Fibroblast of skin of left biceps (primary cell): ENCODE measurements at places on chromosomes 7 and 10.

GRCh38 chr7:127974446-127975035 lies 56.7 kb downstream of the LRRC4 start:
- no peak for DNase-seq

DNA sequence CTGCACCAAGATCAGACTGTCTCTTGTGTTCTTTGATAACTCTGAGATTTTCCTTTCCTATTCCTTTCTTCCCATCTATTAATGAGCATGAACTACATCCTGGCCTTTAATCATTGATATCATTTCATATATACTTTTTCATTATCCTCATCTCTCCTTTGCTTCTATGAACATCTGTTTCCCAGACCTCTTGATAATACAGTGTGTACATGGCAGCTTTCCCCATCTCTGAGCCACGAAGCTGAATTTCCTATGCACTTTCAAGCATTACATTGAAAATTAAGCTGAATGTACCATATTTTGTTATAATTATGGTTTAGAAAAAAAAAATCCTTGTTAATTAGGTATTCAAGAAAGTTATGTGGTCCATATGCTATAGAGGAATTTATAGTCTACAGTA lies 60.9 kb upstream of the CREB5 start:
- DNase-seq, result no peak

DNA sequence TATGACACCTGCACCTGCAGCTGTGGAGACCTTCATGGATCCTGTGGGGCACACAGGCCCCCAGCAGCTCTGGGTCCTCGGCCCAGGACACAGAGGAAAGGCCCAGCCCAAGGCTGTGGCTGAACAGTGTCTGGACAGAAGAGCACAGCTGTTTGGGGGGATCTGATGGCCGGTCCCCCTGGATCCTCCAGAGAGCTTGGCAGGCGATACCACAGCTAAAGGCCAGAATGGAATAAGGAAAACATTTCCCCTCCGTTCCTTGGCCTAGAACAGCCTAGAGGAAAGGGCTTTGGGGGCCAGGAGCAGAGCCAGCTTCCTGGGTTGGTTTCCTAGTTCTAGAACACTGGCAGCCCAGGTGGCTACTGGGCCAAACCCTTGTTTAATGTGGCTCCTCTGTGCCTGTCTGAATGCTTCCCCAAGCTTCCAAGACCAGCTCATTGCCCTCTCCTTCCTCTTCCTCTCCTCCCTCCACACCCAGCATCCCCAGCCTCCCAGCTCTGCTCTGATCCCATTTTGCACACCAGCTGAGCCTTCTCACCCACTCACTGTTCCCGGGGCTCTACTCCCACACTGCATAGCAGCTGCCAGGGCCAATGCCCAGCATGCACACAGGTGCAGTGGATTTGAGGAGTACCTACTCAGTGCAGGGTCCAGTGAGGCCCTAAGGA lies 46.9 kb downstream of the GPAM start:
- no peak for DNase-seq

GRCh38 chr7:154424350-154424749 lies 372.2 kb downstream of the DPP6 start:
- DNase-seq, result no peak

GRCh38 chr10:121947343-121948330 lies 19.8 kb upstream of the ATE1 start:
- no peak for DNase-seq

DNA sequence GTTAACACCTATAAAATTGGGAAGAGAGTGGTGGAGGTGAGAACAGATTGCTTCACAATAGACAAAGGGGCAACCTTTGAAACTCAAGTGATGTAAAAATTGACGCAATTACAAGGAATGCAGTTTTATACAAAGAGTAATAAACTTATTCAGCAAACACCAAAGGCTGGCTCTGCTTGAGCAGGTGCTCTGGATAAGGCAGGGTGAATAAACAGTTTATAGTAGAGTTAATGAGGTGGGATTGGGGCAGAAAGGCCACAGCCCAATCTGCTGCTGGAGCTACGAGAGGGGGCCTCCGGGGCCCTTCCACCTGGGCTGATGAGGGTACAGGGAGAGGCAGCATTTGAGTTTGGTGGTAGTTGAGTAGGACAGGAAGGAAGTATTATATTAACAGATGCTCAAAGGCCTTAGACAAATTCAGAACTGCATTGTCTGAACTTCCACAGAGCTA lies 6.0 kb downstream of the MUC12 start:
- DNase-seq, result no peak

GRCh38 chr10:79327090-79327457 lies 20.2 kb upstream of the PPIF start:
- DNase-seq, result no peak

DNA sequence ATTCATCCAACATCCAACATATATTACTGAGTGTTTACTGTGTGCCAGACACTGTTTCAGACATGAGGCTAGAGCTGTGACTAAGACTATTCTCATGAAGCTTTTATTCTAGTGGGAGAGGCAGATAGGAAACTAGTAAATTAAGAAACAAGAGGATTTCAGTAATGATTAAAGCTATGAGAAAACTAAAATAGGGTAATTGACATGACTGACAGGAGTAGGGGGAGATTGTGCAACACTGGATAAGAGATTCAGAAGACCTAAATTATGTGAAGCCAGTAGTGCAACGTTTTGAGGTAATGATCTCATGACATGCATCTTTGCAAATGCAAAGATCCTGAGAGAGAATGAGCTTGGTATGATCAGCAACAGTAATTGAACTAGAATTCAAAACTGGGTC lies 48.6 kb upstream of the MKLN1 start:
- DNase-seq, result no peak

DNA sequence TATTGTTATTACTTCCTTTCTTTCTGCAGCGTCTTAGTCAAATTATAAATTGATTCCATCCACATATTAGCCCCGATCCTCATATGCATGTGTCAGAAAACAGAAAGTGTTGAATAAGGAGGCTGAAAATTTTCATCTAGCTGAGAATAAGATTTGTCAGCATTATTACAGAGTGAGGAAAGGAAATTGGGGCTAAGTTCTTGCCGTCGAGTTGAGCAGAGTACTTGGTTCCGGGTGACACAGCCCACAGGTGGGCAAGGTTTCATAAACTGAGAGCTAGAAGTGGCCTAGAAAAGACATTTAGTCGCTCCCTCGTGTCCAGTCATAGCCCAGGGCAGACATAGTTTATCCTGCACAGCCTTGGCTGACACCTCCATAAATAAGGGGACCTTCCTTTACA lies 461.7 kb upstream of the GALNT17 start:
- no peak for DNase-seq

DNA sequence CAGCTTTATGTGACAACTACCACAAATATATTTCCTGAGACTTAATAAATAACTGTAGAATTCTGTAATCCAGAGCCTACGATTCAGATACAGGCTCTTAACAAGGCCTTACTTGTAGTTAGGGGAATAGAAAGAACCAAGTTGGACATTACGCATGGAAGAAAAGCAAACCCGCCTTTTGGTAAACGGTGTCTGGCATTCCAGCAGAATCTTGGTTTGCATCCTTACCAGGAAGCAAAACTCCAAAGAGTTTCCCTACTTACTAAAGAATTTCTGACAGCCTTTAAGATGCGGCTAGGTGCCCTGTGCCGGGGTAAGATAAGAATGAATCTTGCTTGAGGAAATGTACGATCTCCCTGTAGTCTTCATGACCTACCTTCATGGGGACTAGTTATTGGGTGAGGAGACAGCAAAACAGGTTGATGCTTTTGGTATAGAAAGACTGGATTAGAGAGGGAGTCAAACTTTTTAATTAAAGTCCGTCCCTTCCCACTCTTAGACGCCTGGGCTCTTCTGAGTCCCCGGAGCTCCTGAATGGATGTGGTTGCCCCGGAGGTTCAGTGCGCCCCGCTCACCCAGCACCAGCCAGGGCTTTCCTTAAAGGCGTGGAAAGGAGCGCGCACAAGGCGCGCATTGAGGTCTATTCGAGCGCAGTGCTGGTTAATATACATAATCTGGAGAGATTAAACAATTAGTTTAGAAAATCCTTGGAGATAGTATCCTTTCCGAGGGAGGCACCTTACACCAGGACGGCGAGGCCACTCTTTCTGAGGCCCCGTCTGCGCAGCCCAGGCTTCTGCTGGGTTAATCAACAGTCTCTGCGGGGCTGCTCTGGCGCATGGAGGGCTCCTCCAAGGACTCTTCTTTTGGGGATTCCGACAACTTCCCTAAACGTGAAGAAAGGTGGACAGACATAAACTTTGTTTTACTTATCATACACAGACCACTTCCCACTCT lies 11.5 kb downstream of the PTF1A start:
- no peak for DNase-seq

GRCh38 chr10:89543841-89544240 lies 8.4 kb upstream of the SLC16A12 start:
- DNase-seq, result no peak

GRCh38 chr7:142508251-142508650 lies 241.0 kb upstream of the PRSS1 start:
- DNase-seq, result no peak

- no peak for DNase-seq
Observed at GRCh38 chr10:7533657-7534479, 123.0 kb upstream of the SFMBT2 start.

- peak; percentile 94 for DNase-seq
Observed at GRCh38 chr7:23470330-23471105, at the start of gene IGF2BP3. IGF2BP3 (minus strand) TSS chr7:23470491; CDS start chr7:23470110, 381 bp downstream.

GRCh38 chr7:113026941-113027340 lies 59.7 kb downstream of the GPR85 start:
- DNase-seq, result no peak

GRCh38 chr10:70201105-70201504 lies 30.8 kb upstream of the SAR1A start:
- no peak for DNase-seq

DNA sequence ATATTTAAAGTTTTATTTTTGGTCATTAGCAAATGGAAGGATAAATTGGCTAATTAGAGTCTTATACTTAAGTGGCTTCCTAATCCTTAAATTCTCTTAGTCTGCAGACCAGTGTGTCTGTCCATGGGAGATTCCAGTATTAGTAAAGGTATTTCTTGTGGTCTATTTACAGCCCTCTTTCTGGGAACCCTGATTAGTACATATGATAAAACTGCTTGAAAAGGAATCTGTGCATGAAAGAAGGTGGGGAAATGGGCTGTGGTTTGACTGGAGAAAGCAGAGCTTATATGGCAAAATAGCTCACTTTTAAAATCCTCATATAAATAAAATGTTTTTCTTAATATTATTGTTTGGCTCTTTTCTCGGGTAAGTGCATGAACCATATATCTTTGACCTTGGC lies 124.5 kb upstream of the RHOBTB1 start:
- no peak for DNase-seq

GRCh38 chr10:26725837-26726727 lies 28.6 kb downstream of the PDSS1 start:
- DNase-seq, result peak; percentile 43

GRCh38 chr7:13742126-13742525 lies 247.3 kb downstream of the ETV1 start:
- DNase-seq, result peak; percentile 17

DNA sequence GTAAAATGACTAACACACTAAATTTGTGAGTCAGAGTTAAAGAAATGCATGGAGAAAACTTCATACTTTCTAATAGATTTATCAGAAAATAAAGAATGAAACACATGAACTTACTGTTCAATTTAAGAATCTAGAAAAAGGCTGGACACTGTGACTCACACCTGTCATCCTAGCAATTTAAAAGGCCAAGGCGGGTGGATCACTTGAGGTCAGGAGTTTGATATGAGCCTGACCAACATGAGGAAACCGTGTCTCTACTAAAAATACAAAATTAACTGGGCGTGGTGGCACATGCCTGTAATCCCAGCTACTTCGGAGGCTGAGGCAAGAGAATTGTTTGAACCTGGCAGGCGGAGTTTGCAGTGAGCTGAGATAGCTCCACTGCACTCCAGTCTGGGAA lies 1106.2 kb upstream of the LRRN3 start:
- no peak for DNase-seq

DNA sequence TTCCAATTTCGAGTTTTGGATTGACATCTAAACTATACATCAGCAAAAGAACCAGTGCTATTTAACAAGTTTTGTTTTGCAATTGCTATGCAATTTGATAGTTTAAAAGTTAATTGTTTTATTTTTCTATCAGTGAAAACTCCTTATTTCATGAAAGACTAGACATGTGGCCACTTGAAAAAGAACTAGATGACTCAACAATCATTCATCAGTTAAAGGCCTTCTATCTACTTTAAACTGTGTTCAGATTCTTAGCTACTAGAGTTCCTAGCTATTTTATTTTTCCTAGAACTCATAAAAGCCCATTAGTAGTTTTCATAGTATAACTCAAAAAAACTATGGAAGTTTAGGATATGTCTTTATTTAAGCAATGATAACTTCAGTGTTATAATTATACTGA lies 104.6 kb upstream of the LSM8 start:
- no peak for DNase-seq

DNA sequence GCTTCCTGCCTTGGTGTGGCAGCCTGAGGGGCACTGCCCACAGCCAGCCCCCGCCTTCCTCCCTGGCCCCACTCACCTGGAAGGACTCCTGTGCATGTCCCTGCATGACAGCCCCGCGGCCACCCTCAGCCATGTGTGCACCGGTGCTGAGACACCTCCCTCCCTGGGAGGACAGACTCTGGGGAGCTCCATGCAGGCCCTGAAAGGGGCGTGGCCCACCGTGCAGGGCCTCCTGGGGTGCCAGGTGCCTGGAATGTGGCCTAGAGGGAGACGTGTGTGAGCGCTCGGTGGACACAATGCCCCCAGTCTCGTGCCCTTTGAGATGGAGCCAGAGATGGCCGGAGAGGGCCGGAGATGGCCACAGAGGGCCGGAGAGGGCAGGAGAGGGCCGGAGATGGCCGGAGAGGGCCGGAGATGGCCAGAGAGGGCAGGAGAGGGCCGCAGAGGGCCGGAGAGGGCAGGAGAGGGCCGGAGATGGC lies 59.1 kb upstream of the PPP2R2D start:
- no peak for DNase-seq

- DNase-seq, result no peak
Observed at GRCh38 chr10:96890172-96890513, 58.0 kb downstream of the LCOR start.

GRCh38 chr10:58107506-58107905 lies 160.2 kb downstream of the IPMK start:
- peak; percentile 77 for DNase-seq

GRCh38 chr10:11465406-11465805 lies 146.0 kb downstream of the USP6NL start:
- no peak for DNase-seq

GRCh38 chr10:1465418-1465911 lies 271.9 kb downstream of the ADARB2 start:
- DNase-seq, result no peak

- DNase-seq, result no peak
Observed at GRCh38 chr10:73875139-73875475, 752 bp upstream of the CAMK2G start.

DNA sequence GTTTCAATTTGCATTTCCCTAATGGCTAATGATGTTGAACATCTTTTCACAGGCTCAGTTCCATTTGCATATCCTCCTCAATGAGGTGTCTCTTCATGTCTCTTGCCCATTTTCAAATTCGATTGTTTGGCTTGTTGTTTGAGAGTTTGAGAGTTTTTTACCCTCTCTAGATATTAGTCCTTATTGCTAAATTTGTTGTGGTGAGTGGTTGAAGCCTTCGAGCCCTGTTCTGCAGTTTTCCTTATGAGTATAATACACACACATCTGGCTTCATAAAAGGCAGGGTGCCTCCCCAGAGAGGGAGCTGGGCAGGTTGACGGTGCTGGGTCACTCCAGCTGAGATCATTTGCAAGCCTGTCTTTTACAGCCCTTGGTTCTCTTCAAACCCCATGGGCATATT lies 65.1 kb downstream of the RGS10 start:
- DNase-seq, result no peak
